Cardiac muscle cell (in vitro differentiated cells and primary cell): ENCODE measurements at places on chromosomes 12 and 14.

DNA sequence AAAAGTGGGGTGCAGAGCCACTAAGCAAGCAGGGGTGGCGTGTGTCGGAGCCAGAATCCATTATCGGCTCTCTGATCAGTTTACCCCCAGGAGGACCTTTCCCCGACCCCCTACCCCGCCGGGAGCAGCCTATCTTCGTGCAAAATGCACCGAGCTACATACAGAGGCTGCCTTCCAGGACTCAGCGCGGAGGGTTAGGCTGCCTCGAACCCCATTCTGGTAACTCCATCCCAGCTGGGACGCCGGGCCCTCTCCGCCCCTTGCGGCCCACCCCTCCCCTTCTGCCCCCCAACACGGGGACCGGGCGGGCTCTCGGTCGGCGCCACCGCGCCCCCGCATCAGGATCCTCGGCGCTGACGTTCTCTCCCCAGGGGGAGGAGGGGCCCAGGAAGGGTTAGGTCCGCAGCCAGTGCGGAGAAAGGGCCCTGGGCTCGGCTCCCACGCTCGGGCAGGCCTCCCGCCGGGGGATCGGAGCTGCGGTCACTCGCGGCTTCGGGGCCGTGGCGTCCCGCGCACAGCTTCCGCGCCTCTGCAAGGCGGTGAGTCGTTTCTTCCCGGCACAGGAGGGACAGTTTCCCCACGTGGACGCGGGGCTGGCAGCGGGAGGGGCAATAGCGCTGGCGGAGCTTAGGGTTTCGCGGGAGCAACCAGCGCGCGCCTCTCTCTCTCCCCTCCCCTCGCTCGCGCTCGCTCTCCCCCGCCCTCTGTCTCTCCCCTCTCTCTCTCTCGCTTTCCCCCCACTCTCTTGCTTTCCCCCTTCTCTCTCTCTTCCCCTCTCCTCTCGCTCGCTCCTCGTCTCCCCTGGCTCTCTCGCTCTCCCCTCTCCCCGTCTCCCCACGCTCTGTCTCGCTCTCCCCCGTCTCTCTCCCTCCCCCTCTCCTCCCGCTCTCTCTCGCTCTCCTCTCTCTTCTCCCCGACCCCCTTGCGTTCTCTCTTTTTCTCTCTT lies 12.5 kb upstream of the MAP3K9 start:
- peak; percentile 62 for DNase-seq

- DNase-seq: no peak
These were observed 34.4 kb upstream of the EGLN3 start for GRCh38 chr14:33985242-33985641.

DNA sequence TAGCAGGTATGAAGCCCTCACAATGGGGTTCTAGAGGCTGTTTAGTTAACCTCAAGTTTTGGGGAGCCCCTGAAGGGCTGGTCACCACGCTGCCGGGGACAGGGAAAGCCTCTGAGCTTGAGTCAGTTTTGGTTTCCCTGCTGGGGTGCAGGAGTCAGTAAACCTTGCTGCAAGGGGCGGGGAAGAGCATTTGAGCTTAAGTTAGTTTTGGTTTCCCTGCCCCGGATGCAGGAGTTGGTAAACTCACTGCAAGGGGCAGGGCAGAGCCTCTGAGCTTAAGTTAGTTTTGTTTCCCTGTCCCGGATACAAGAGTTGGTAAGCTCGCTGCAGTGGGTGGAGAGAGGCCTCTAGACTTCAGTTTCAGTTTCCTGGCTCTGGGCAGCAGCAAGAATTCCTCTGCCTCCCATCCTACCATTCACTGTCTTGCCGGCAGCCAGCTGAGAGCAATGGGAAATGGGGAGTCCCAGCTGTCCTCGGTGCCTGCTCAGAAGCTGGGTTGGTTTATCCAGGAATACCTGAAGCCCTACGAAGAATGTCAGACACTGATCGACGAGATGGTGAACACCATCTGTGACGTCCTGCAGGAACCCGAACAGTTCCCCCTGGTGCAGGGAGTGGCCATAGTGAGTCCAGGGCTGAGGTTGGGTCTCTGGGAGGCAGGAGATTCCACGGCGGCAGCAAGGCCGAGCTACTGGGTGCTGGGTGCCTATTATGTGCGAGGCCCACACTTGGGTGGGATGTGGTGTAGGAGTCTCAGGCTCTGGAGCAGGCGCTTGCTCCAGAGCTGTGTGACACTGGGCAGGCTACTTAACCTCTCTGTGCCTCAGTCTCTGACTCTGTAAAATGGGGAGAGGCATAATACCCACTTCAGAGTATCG lies at the start of gene OAS2:
Gene OAS2 (plus strand): TSS at position 357 of the 878 bp plus-strand sequence. CDS start 90 bp downstream, at position 447.
- DNase-seq: peak; percentile 83

DNA sequence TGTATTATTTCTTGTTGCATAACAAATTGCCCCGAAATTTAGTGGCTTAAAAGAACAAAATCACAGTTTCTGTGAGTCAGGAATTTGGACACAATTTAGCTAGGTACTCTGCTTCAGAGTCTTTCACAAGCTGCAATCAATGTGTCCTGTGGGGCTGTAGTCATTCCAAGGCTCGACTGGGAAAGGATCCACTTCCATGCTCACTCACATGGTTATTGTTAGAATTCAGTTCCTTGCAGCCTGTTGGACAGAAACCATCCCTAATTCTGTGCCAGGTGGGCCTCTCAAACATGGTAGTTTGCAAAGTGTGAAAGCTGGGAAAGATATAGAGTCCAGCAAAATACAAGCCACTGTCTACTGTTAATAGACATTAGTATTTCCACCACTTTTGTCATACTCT lies 59.7 kb upstream of the ARID2 start:
- no peak for DNase-seq

GRCh38 chr14:101233808-101234207 lies 327.5 kb upstream of the DIO3 start:
- DNase-seq: no peak

- DNase-seq: peak; percentile 92
These were observed 28.4 kb upstream of the GPR132 start for GRCh38 chr14:105093431-105094192.

- DNase-seq: peak; percentile 38
These were observed 129.0 kb upstream of the HMGA2 start for GRCh38 chr12:65695113-65695865.

GRCh38 chr14:101707863-101708620 lies 53.5 kb upstream of the PPP2R5C start:
- DNase-seq: no peak

GRCh38 chr12:68374307-68374982 lies 42.3 kb upstream of the MDM1 start:
- DNase-seq: no peak

- DNase-seq: peak; percentile 23
These were observed 11.6 kb downstream of the RAP1B start for GRCh38 chr12:68622250-68622649.

DNA sequence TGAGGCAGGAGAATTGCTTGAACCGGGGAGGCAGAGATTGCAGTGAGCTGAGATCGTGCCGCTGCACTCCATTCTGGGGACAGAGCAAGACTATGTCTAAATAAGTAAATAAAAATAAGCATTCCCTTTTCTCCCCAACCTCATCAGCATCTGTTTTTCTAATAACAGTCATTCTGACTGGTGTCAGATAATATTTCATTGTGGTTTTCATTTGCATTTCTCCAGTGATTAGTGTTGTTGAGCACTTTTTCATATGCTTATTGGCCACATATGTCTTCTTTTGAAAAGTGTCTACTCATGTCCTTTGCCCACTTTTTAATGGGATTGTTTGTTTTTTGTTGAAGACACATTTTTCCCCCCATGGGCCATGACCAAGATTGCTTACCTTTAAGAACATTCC lies 243.2 kb downstream of the ADAMTS20 start:
- no peak for DNase-seq

DNA sequence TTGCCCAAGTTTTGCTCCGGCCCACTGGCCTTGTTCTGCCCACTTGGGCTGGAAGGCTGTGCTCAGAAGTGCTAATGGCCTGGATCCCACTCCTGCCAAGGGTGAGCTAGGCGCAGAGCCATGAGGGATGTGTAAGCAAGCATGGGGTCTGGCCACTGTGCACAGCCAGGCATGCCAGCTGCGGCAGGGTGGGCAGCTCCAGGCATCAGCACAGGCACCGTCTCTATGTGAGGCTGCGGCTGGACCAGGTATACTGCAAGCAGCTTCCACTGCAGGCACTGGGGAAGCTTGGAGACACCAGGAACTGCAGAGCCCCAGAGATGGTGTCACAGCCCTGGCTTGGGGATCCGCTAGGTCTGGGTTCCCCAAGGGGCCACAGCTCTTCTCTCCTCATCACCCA lies 264.9 kb downstream of the LRIG3 start:
- no peak for DNase-seq
